ENCODE measurements at places on chromosomes 12 and 14.

GRCh38 chr14:56554301-56554700, 25.3 kb upstream of the TMEM260 start:
- DNase-seq, result no peak

- DNase-seq, result no peak
Observed at GRCh38 chr12:121524196-121524916, 56.5 kb downstream of the KDM2B start.

DNA sequence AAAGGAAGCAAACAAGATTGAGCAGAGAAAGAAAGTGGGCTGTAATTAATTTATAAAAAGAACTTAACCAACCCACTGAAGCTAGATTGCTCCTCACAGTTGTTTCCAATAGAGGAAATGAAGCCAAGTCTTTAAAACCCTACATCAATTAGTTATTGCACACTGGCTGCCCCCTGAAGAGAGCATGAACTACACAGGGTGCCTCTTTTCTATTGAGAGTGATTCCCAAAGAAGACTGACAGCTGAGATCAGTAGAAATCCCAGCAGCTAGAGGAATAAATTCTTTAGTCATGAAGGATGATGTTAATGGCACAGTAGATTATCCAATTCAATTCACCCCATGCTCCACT, 8.6 kb upstream of the USP15 start:
- no peak for DNase-seq

DNA sequence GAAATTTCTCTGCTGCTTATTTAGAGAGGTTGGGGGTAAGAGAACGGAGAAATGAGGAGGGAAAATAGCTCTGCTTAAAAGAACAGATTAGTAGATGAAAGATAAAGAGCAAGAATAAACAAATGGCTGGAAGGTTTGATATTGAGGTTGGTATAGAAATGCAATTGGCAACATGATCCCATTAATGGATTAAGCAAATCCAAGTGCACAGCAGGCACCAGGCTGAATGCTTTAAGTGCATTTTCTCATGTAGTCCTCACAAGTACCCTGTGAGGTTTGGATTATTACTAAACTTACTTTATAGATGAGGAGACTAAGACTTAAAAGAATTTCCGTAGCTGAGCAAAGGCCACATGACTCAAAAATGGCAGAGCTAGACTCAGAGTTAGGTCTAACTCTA, 76.9 kb upstream of the ATF1 start:
- DNase-seq, result no peak

DNA sequence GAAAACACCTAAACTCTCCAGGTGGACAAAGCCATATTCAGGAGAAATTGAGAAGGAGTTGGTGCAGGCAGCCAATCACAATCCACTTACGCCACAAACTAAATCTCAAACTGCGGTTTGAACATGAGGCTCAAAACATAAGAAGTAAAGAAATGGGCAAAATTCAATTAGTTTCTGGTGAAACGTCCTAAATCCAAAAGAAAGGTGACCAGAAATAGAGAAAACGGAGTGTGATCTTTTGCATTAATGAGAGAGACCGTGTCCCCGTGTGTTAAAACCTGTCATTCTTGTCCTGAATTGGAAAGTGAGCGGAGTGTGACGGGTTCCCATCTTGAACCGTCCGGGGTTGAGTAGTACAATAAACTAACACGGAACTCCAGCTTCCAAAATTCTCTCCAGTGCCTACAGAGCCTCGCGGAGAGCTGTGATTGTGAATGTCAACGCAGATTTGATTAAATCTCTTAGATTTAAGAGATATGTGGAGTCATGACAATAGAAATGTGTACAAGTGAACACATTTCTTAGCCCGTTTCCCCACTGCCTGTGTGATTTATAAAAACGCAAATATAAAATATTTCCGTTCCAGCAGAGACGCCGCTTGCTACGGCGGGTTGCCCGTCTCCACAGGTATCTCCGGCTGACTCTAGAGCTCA, 595 bp upstream of the METAP2 start:
- DNase-seq, result no peak

- DNase-seq, result no peak
Observed at GRCh38 chr12:459430-460258, at the start of gene B4GALNT3. Gene B4GALNT3, plus strand, starts transcription at chr12:459939. Its CDS starts 438 bp downstream, at chr12:460377.

GRCh38 chr12:10196210-10196609, 16.5 kb upstream of the GABARAPL1 start:
- no peak for DNase-seq

DNA sequence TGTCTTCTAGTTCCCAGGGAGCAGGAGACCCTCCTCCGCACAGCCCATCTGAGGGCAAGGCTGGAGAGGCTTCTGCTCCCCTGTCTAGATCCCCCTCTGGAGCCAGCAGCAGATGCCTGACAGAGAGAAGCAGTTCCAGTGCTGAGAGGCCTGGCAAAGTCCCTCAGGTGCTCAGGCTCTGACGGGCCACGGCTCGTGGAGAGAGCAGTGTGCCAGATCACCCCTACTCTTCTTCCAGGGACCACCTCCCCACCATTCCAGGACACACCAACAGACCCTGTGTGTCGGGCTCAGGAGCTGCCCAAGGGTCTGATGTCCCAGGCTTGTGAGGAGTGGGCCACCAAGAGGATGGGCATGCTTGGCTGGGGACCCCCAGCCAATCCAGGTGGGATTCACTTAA, 22.5 kb upstream of the C14orf180 start:
- no peak for DNase-seq

DNA sequence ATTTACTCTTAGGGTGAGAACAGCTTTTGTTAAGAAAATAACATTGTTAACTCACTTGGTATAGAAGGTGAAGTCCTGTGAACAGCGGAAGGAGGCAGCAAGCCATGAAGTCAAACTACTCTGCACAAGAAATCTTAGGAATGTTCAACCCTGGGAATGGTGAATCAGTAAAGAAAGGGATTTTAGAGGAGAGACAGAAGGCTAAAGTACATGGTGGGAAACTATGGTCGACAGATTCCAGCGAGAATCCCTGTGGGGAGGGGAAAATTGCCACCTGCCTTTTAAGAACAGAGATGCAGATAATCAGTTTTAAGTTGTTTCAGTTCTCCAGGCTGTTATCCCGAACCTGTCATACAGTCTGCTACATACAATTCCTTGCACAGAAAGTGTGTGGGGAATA, 63.2 kb upstream of the PTPRR start:
- no peak for DNase-seq

DNA sequence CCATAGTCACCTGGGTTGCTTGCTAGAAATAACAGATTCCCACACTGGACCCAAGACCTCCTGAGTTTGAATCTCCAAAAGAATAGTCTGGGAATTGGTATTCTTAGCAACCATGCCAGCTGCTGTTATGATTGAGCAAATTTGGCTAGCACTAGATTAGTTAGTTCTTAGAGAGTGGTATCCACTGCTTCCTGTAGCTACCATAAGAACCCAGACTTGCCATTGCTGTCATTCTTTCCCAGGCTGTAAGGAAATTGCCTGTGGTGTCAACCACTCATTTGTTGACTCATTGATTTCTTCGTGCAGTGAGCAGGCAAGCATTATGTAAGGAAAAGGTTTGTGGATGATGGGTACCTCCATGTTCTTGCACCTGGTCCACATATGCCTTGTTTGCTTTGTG, 201.8 kb upstream of the RGS6 start:
- no peak for DNase-seq

GRCh38 chr12:98235301-98235700, 280.1 kb upstream of the TMPO start:
- no peak for DNase-seq

- no peak for DNase-seq
Observed at GRCh38 chr14:76710056-76711010, 50.9 kb upstream of the VASH1 start.

DNA sequence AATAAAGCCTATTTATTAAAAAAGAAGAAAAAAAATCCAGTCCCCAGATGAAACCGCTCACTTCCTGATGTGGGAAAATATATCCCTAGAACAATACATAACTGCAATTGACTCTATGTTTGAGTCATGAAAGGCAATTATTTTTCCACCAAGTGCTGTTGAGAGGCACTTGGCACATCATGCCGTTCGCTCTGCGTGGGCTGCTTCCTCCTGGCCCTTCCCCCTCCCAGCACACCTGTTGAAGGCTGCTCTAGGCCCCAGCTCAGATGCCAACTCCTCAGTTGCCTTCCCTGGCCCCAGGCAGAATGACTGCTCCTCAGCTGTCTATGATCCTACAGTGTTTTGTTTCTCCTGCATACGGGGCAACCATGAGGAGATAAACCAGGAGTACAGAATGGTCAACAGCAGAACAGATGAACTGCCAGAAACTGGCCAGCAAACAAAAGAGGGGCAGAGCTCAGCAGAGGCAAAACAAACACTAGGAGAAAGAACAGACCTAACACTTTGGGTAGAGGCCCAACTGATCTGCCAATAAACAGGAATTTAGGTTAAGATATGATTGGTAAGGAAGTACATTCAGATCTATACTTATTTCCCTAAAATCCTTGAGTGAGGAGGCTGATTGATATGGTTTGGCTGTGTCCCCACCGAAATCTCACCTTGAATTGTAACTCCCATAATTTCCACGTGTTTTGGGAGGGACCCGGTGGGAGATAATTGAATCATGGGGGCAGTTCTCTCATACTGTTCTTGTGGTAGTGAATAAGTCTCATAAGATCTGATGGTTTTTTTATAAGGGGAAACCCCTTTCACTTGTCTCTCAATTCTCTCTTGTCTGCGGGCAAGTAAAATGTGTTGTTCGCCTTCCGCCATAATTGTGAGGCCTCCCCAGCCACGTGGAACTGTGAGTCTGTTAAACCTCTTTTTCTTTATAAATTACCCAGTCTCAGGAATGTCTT, 58.6 kb downstream of the SLC38A1 start:
- DNase-seq, result peak; percentile 69

DNA sequence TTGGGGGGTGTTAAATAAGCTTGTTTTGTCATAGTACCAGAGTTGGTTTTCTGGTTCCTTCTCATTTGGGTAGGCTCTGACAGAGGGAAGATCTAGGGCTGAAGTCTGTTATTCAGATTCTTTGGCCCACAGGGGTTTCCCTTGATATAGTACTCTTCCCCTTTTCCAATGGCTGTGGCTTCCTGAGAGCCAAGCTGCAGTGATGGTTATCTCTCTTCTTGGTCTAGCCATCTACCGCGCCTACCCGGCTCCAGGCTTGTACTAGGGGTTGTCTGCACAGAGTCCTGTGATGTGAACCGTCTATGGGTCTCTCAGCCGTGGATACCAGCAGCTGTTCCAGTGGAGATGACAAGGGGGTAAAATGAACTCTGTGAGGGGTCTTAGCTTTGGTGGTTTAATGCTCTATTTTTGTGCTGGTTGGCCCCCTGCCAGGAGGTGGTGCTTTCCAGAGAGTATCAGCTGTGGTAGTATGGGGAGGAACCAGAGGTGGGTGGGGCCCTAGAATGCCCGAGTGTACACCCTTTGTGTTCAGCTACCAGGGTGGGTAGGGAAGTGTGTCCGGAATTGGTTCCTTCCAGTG, 209.7 kb downstream of the GPHN start:
- DNase-seq, result no peak
